Gastroesophageal sphincter (tissue), 4 donors: ENCODE measurements at places on chromosomes 12 and 14.

- ATAC-seq: no peak
These were observed 181.9 kb downstream of the BCAT1 start for GRCh38 chr12:24767016-24767415.

DNA sequence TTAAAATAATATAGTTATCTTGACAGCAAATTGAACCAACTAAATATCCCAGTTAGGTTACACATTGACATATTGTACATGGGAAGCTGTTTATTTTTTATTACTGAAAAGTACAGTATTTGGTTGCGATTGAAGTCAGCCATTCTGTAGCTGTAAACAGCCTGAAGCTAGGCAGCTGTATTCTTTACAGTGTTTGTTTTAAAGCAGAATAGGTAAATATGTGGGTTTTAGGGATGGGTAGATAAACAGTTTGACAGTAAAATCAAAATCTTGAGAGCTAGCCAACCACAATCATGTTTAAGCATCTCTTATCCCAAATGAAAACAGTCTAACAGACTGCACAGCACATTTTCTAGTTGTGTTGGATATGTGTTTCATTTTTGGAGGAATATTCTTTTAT, 45.7 kb downstream of the TTC6 start:
- no peak for ATAC-seq

GRCh38 chr12:65673732-65674131, 150.6 kb upstream of the HMGA2 start:
- no peak for ATAC-seq

GRCh38 chr12:31527083-31527482, 63.9 kb downstream of the DENND5B start:
- ATAC-seq: no peak

DNA sequence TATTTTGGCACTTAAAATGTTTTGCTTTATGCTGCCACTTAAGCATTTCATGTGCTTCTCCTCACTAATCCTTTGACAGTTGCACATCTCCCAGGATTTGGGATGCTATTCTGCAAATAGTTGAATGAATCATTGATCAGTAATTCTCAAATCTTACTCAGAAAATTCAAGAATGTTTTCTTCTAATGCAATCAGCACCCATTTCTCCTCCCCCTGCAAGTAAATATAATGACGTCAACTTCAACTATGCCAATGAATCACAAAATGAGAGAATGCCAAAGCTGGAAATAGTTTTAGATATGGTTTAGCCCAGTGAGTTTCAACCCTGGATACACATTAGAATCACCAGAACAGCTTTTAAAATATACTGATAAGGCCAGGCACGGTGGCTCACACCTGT, 2.1 kb upstream of the BLOC1S1 start:
- ATAC-seq: no peak

DNA sequence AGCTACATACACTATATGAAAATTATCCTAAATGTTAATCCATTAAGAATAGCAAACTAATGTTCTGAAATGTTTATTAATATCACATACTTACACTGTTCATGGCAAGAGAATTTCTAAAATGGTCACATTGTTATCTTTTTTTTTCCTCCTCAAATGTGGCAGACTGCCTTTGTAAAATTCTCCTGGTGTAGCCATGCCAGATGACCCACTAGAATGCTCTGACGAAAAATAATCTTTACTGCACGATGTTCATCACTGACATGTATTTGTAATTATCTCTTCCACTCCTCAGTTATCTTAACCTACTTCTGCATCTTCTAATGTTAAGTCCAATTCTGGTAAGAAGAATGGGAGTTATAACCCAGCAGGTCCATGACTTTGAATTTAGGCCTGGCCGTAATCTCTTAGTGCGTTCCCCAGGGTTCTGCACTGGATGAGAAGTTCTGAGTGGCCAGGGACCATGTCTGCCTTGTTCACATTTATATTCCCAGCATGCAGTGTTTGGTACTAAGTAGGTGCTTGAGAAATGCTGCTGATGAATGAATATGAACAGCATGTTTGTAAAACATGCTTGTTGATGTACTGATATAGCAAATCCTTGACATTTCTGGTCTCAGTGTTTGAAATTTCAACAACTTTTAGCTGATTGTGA, 46.7 kb downstream of the NOPCHAP1 start:
- ATAC-seq: no peak

DNA sequence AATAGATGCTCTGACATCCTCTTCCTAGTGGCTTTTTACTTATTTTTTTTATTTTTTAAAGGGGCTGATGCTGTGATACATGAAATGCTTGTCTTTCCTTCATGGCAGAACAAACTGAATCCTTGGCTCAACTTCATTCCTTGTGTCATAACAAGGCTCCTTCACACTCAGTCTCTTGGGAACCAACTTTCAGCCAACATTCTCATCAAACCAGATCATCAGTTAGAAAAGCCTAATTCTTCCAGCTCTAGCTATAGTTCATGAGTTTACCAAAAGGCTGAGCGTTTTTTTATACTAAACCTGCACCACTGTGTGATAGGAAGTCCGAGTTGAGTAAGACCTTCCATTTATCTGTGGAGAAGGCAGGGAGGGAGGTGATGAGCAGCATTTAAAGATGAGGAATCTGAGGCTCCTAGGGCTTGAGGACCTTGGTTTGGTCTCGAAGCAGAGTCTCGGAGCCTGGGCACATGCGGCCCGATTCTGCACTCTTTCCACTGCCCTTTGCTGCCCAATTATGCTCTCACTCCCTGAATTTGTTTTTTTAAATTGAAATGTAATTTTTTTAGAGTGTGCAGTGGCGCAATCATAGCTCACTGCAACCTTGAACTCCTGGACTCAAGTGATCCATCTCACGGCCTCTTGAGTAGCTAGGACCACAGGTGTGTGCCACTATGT, 8.2 kb downstream of the GPRC5D start:
- peak; percentile 77 for ATAC-seq

DNA sequence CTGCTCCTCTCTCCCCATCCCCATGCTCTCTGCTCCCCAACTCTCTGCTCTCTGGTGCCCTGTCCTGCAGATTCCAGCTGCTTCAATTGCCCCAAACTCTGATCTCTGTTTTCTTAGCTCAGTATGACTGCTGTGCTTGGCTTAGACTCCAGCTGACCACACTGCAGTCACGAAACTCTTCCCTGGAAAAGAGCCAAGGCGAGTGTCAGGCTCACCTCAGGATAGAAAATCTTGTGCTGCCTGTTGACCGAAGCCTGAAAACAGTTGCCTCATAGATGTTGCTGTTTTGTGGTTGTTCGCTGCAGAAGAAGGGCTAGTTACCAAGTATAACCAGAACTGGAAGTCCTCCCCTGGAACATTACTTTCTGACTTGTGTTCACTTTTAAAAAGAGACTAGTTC, 6.7 kb upstream of the STON2 start:
- peak; percentile 55 for ATAC-seq

GRCh38 chr12:66550626-66551025, 128.2 kb downstream of the GRIP1 start:
- ATAC-seq: no peak

DNA sequence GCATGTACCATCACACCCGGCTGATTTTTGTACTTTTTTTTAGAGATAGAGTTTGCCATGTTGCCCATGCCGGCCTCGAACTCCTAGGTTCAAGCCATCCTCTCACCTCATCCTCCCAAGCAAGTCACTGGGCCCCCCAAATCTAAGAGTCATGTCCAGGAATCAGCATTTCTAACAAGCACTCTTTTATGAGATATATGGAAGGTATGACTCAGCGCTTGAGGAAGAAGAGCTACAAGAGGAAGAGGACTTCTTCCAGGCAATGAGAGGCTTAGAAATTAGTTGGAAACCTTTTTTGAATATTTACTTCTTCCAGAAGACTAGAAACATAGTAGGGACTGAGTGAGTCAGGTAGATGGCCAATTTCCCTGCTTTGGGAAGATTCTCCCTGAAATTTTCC, 114.5 kb downstream of the HMGA2 start:
- no peak for ATAC-seq

GRCh38 chr12:100539202-100539601, 34.3 kb upstream of the GAS2L3 start:
- no peak for ATAC-seq

GRCh38 chr14:99615497-99616157, 11.6 kb upstream of the CCDC85C start:
- no peak for ATAC-seq

- ATAC-seq: peak; percentile 77
These were observed 429.3 kb upstream of the SOX5 start for GRCh38 chr12:24378548-24379407.
